ENCODE measurements at places on chromosomes 12 and 14. TPM values are rescaled to one million over a fixed set of nuclear protein-coding genes. Genes with fewer than 3 reads are reported as not detected.

CIROP gene
- not detected for total RNA-seq

NTN4 gene
- total RNA-seq, result 0.31 TPM

SOAT2 gene
- 0.21 TPM for total RNA-seq

RAB21 gene
- 43.0 TPM for total RNA-seq

ISM2 gene
- 0.42 TPM for total RNA-seq

DIO2 gene
- not detected for total RNA-seq

TCTN2 gene
- 1.8 TPM for total RNA-seq

SUOX gene
- 2.4 TPM for total RNA-seq

NUP107 gene
- total RNA-seq, result 86.6 TPM

COX8C gene
- total RNA-seq, result not detected

TAS2R30 gene
- 21.8 TPM for total RNA-seq

BDKRB2 gene
- total RNA-seq, result under 0.01 TPM

B4GALNT1 gene
- under 0.01 TPM for total RNA-seq

IL23A gene
- 23.5 TPM for total RNA-seq

PLA2G1B gene
- 0.31 TPM for total RNA-seq

AMN gene
- total RNA-seq, result 0.84 TPM

INHBE gene
- not detected for total RNA-seq

PPM1A gene
- 105 TPM for total RNA-seq

RNASE2 gene
- 38.3 TPM for total RNA-seq

SPIC gene
- total RNA-seq, result not detected

All from mononuclear cell (primary cell).